ENCODE measurements at places on chromosomes 12 and 14.

GRCh38 chr12:34033628-34034296, 11.5 kb downstream of the ALG10 start:
- peak; percentile 55 for DNase-seq

DNA sequence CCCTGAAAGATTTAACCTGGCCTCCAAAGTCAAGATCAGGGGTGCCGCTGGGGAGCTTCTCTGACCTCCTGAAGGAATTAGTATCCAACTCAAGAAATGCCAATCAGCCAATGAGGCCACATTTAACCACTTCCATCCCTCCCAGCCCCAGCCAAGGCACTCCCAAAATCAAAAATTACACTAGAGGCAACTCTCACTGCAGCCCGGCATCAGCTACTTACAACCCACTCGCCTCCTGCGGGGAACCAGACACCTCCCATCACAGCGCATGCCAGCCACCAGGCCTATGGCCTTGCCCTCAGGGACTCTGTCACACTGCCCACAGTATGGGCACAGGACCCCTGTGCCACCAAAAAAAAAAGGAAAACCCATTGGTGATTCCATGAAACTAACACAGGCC, 62.3 kb upstream of the DDX11 start:
- DNase-seq: no peak

DNA sequence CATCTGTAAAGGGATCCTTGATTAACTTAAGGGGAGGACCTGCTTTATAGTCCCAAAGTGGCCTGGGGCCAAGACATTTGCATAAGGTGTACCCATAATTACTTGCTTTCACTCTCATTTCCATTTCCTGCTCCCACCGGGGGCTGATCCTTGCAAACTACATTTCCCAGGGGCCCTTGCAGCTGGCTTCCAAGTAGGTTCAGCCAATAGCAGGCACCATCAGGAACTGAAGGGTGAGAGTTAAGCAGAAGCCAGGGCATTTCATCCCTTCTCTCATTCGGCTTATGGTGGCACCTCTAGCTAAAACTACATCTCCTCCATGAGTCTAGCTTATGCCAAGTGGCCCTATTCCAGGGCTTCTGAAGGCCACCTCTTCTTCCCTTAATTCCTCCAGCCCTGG, 88.8 kb downstream of the CCDC60 start:
- peak; percentile 12 for DNase-seq

- no peak for DNase-seq
Measured at GRCh38 chr12:126487431-126487980, 1422.3 kb downstream of the AACS start.

DNA sequence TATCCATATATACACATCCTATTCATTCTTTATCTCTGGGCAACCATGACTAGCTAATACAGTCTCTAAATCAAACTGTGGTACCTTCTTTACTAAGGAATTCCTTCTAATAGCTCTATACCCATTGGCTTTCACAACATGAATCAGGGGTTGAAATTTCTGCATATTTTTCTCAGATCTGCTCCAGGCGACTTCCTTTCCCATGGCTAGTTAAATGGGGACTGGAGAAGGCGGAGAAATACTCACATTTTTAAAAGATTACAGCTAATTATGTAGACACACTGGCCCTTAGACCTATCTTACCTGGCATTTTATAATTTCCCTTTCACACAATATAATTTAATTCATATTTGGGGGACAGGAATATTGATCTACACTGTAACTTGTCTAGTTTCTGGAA, 1.1 kb upstream of the CDKN3 start:
- DNase-seq: no peak

GRCh38 chr14:105945896-105946295, 419.5 kb downstream of the TMEM121 start:
- peak; percentile 6 for DNase-seq

GRCh38 chr12:82176761-82177490, 181.3 kb downstream of the CCDC59 start:
- no peak for DNase-seq

DNA sequence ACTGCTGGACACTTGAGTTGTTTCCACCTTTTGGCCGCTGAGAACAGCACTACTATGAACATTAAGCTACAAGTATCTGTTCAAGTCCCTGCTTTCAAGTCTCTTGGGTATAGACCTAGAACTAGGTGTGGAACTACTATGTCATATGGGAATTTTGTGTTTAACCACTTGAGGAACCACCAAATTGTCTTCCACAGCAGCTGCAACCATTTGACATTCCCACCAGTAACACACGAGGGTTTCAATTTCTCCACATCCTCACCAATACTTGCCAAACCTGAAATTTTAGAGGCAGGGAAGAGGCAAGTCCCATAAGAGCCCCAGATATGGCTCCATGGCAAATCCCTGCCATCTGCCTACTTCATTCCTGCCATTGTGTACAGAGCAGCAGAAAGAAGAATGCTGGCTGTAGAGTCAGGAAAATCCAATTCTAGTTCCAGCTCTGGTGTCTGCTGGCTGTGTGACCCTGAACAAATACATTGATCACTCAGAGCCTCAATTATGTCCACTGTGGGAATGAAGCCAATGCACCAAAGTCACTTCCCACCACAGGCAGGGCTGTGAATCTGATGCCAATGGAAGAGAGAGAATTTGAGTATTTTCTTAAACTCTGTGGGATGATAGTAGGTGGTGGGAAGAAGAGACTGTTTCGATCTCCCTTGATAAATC, 17.8 kb downstream of the PITPNM2 start:
- DNase-seq: no peak

GRCh38 chr12:12158858-12159257, 88.1 kb downstream of the BCL2L14 start:
- DNase-seq: no peak

- DNase-seq: no peak
Measured at GRCh38 chr12:14479004-14479403, 88.7 kb downstream of the PLBD1 start.

DNA sequence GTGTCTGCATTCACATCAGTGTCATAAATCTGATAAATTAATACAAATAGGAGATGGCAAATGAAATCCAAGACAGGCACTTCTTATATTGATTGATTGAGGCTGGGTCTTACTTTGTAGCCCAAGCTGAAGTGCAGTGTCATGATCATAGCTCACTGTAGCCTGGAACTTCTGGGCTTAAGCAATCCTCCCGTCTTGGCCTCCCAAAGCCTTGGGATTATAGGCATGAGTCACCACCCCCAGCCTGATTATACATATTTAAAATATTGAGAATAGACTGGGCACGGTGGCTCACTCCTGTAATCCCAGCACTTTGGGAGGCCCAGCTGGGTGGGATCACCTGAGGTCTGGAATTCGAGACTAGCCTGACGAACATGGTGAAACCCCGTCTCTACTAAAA, 51.3 kb downstream of the MARK3 start:
- DNase-seq: no peak

GRCh38 chr14:96888158-96888557, 91.0 kb downstream of the VRK1 start:
- DNase-seq: no peak

DNA sequence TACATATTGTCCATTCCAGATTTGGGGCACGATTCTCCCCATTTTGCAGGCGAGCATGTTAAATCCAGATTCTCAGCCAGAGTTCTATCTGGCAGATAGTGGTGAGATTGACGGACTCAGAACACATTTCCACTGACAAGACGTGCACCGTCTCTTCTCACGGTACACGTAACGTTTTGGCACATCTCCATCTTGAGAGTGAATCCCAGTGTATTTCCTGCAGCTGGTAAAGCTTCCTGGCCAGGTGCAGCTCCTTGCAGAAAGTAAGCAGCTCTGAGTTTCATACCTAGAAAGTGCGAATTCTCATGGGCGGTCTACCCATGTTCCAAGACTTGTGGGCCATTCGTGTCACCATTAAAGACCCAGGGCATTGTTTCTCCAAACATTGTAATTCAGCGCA, 102.6 kb downstream of the TSPAN9 start:
- no peak for DNase-seq

- DNase-seq: no peak
Measured at GRCh38 chr14:52307376-52307775, 6.7 kb upstream of the PTGER2 start.

DNA sequence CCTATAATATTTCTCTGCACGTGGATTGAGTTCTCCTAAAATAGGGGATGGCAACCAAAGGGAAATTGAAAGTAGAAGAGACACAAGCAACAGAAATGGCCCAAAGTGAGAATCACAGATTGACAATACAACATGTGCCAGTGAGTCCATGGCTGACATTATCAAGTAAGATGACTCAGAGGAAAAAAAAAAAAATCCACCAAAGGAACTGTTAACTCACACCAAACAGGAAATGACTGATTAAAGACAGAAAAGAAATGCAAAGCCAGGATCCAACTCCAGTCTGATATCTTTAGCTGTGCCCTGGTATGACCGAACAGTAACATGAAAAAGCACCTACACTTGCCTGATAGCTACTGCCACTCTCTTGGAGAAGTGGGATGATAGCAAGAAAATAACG, 485.0 kb downstream of the PRKD1 start:
- no peak for DNase-seq

DNA sequence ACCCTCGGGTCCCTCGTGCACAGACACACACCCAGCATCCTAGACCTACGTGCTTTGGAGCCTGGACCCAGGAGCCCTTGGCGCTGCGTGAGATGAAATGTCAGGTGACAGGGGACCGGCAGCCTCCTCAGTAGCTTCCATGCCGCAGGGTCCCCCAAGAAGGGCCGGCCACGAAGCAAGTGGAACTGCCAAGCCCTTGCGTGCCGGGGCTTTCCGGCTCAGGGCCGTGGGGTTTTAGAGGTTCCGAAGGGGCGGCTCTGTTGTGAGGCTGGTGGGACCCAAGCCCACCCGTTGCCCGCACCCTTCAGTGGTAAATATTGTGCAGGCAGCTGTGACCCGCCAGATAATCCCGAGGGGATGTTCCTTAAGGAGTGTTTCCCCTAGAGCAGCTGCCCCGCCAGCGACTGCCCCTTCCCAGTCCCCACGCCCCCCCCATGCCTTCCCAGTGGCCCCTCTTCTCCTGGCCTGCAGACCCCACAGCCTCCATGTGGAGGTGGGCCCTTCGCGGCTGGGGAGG, 133.7 kb downstream of the ADGRD1 start:
- no peak for DNase-seq

- no peak for DNase-seq
Measured at GRCh38 chr14:32251530-32251929, 48.5 kb upstream of the RNU6-8 start.

DNA sequence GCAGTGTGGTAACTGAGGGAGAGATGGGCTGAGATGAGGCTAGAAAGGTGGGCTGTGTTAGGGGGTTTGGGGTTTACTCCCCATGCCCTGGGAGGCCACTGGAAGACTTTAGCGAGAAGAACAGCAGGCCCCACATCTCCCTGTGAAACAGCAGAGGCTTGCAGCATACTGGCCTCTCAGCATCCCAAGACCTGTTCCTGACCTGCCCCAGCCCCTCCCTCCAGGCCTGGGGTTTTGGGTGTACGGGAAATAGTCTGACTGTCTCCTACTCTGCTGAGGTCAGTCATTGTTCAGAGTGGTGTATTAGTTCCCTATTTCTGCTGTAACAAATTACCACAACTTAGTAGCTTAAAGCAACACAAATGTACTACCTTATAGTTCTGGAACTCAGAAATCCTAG, 103.5 kb upstream of the HIF1A start:
- DNase-seq: no peak

All from HT-29 (cell line).